ENCODE measurements at places on chromosomes 3 and 15. TPM values are rescaled to one million over a fixed set of nuclear protein-coding genes. Genes with fewer than 3 reads are reported as not detected.

DNA sequence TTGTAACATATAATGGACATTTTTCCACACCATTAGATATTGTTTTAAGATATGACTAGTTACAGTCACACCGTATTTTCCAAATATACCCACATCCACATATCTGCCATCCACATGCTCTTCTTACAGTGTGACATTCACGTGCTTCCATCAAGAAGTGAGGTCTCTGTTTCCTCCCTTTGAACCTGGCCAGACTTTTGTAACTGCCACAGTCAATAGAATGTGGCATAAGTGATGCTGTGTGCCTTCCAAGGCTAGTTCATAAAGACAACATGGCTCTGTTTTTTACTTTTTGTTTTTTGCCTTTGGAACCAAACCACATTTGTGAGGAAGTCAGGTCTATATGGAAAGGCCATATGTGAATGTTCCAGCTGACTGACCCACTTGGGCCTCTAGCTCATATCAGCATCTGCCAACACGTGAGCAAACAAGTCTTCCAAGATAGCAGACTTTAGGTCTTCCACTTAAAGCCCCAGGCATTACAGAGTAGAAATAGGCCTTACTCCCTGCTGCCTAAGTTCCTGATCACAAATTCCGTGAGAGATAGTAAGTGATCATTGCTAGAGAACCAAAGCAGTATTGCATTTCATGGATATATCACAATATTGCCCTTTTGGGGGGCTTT, 27.1 kb downstream of the EIF1B start:
- no peak for DNase-seq

- no peak for DNase-seq
These were observed 928.0 kb upstream of the ALCAM start for GRCh38 chr3:104438706-104439105.

- DNase-seq, result no peak
These were observed 561.9 kb upstream of the TGFBR2 start for GRCh38 chr3:30044515-30044914.

DNA sequence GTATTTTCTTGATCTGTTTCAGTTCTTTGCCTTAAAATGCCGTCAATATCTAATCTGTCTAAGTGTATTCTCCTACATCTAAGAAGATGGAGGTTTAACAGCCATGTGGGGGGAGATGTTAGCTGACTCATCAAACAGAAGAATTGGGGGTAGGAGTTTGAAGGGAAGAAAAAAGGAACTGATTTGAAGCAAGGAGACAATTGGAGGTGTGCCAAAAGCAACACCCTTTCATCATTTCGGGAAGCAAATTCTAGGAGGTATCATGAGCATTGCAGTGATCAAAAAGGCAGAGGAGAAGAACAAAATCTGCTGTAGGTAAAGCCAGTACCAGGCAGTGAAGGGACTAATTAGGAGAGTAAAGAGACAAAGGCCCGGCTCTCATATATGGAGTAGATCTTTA, 337.3 kb upstream of the TBC1D5 start:
- DNase-seq, result peak; percentile 55

- no peak for DNase-seq
These were observed 43.3 kb downstream of the ZNF106 start for GRCh38 chr15:42447599-42447998.

GRCh38 chr3:18648868-18649462, 223.8 kb upstream of the SATB1 start:
- no peak for DNase-seq

GRCh38 chr3:42980209-42980608, 1.1 kb downstream of the GASK1A start:
- no peak for DNase-seq

DNA sequence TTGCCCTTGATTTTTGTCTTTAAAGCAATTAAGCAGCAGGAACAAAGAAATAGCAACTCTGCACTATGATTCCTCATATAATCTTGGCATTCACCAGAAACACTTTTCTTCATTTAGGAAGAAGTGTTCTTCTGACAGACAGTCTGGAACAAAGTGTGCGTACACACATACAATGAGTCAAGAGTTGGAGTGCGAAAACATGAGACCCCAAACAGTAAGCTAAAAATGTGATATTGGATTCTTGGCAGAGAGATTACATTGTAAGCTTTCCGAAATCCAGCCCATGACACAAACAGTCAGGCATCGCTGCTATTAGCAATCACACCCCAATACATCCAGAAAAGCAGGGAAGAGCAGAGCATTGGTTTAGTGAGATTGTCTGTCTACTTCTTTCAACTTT, 306.7 kb upstream of the TBC1D5 start:
- DNase-seq, result no peak

DNA sequence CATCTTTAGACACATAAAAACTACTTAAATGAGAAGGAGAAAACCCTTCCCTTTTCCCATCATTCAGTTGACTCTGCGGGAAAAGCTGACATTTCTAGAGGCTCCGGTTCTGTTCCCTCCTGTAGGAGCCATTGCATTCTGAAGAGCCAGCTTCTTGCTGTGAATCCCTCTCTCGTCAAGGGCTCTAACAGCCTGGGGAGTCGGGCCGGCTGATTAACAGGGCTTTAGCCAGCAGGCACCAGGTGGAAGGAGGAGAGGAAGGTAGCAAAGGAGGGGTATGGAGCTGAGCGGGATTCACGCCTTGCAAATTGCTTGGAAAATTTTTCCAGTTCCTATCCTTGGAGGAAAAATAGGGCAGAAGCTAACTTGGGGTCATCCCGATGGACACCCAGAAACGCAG, 108.3 kb upstream of the UBE2E1 start:
- no peak for DNase-seq

DNA sequence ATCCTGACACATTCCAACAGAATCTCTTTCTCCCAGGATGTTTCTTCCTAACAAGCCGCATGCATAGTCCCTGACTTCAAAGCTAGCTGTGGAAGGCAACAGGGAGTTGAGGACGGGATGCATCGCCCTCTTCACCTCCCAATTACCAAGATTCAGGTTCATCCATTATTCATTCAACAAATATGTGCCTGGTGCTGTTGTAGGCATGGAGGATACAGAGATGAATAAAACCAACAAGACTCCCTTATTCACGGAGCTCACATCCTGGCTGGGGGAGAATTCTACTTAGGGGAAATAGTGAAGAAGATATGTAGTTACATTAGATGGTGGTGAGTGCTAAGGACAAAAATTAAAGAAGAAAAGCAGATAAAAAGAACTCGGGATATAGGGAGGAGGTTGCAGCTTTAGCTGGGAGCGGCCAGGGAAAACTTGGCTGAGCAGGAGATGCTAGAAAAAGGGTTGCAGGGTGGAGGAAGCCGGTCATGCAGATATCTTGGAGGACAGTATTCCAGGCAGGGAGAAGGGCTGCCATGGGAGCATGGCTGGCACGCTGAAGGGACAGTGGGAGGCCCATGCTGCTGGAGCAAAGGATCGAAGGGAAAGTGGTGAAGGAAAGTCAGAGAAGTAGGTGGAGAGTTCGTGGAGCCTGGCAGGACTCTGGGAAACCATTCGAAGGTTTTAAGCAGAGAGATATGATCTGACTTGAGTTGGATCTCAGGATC, 5.0 kb downstream of the ITGB5 start:
- no peak for DNase-seq

DNA sequence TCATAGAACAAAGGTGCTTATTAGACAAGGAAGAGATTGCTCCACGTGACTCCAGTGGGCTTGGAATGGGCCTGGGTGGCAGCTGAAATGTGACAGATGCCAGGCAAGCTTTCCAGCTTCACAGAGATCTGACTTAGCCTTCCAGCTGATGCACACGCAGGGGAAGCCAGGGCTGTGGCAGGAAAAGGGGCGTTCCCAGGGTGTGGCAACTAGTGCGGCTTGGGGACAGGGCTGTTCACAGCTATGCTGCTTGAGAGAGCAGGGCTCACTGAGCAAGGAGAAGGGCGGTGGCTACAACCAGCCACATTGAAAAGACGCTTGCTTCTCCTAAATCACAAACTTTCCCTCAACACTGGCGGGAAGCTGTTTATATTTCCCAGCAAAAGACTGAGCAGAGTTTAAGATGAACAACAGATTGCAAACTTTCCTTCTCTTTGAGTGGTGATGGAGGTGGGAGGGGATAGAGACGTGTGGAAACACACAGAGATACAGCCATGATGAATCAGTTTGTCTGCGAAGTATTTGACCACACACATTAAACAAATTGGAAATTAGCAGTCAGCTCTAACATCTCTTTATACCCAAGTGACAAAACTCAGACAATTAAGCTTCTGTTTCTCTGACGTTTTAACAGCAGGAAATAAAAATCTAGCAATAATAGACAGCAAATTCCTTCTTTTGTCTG, 127.5 kb downstream of the BDH1 start:
- DNase-seq, result peak; percentile 30

DNA sequence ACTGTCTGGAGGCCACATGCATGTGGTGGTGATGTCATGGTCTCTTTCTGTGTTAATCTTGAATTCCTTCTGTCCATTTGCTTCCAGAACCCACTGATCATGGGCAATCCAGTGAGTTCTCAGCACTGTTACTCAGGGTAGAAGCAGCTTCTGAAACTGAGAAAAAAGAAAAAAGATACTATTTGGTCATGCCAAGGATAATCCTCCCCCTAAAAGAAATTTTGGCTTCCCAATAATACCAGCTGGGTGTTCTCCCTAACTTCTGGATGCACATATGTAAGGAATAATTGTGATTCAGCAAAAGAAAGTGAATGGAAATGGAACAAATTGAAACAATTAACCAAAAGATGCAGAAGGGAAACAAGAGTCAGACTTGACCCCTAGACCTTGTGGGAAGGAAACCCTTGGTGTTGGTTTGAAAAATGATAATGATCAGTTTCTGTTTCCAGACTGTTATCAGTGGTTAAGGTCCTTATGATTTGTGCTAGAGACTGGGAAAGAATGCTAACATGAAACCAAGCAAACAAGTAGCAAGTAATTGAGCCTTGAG, 92.3 kb downstream of the RBMS3 start:
- DNase-seq, result no peak

GRCh38 chr3:53300826-53301225, 45.0 kb upstream of the TKT start:
- DNase-seq, result no peak

GRCh38 chr3:58217209-58217811, 6.5 kb upstream of the DNASE1L3 start:
- DNase-seq, result peak; percentile 94

GRCh38 chr3:35263477-35263876, 375.8 kb upstream of the ARPP21 start:
- DNase-seq, result peak; percentile 1

DNA sequence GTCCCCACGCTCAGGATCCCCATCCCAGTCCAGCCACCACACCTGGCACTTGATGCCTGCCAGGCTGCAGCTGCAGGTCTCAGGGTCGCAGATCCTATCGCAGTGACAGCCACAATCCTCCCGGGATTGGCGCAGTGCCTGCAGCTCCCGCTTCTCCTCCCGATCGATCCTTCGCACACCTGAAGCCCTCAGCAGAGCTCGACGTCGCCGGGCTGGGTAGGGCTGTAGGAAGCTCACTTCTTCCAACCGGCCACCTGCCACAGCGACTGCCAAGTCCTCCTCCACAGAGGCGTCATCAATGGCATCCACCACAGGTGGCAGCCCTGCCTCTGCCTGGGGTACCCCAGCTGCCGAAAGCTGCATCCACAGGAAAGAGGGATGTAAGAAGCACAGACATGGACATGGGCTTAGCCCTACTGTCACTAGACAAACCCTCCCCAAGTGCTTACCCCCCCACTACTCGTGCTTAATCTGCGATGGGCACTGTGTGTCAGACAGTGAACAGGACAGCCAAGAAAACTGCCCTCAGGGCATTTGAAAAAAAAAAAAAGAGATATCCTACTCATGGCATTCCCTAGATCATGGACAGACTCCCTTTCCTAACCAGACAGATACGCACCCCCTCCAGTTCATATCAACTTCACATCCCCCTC, 9.2 kb downstream of the CSRNP1 start:
- DNase-seq, result no peak

DNA sequence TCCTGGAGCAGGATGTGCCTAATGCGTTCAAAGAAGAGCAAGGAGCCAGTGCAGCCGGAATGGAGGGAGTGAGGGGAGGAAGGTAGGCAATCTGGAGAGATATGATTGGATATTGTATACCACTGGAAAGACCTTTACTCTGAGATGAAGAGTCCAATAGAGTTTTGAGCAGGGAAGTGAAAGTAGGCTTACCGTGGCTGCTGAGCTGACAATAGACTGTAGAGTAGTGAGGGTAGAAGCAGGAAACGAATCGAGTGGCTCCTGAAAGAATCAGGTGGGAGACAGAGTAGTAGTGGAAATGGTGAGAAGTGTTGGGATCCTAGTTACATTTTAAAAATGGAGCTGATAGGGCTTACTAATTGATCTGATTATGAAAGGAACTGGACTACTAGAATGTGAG, 51.8 kb upstream of the NUDT16 start:
- no peak for DNase-seq

GRCh38 chr15:49953421-49953820, 165.6 kb downstream of the ATP8B4 start:
- DNase-seq, result no peak

GRCh38 chr15:95304947-95305400, 1025.5 kb upstream of the NR2F2 start:
- DNase-seq, result no peak

DNA sequence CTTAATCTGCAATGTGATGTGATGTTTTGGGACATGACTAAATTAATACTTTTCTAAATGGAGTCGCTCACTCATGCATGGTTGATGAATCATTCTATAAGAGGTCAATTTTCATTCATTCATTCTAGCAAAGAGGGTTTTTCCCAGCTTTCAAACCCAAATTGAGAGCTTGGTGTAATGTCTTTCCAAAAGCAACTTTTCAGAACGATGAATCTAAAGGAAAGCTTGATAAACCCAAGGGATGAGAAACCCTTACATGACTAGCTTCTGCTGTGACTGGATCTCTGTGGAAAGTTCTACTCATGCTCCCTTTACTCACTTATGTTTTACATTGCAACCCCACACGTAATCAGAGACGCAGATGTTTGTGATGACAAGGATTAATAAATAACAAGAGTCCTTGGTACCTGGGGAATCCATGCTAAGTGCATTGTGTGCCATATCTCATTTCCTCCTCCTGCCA, 47.7 kb downstream of the PDZRN3 start:
- DNase-seq, result no peak

GRCh38 chr15:58224068-58224467, 85.9 kb downstream of the AQP9 start:
- DNase-seq, result no peak

The TF gene
- 0.12 TPM for total RNA-seq

The SPTBN5 gene
- 1.1 TPM for total RNA-seq

The UTS2B gene
- not detected for total RNA-seq

The C3orf49 gene
- not detected for total RNA-seq

The FHIT gene
- 18.7 TPM for total RNA-seq

The PLSCR2 gene
- not detected for total RNA-seq

The SI gene
- total RNA-seq, result not detected

The SLC12A1 gene
- total RNA-seq, result not detected

The IMPG2 gene
- 0.26 TPM for total RNA-seq

The GREM1 gene
- not detected for total RNA-seq

The GOLGA6D gene
- not detected for total RNA-seq

The LTK gene
- 0.17 TPM for total RNA-seq

The CFAP44 gene
- total RNA-seq, result 4.0 TPM

The ARHGEF26 gene
- 0.63 TPM for total RNA-seq
